ENCODE measurements at places on chromosomes 2 and 18.

DNA sequence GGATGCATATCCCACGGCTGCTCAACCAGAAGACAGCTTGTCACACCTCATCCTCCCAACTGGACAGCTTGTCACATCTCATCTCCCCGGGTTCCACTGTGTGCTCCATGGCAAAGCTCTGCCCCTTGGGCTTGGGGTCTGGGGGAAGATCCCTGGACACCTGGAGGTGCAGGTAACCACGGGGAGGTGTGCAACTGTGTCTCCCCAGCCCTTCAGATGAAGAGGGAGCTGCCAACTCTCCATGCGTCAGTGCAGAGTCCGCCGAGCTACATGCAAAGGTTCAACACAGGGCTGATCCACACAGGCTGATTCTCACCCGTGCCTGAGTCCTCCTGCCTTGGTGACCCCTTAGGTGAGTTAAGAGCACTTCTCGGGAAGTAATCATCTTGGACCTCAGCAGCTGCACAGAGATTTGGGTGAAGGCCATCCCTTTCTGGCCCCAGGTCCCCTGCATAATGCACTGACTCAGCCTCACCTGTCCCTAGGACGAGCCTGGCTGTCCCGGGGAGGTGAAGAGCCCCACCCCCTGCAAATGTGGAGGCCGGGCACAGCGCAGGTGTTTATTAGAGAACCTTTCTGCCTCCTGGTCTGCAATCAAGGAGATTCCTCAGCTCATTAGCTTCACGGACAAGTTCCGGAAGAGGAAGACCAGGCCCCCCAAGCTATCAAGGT is 157.9 kb downstream of the PXDN start:
- no peak for DNase-seq

- peak; percentile 11 for DNase-seq
Measured at GRCh38 chr2:109129356-109129920, 433 bp downstream of the SH3RF3 start.

- DNase-seq = no peak
Measured at GRCh38 chr2:195561116-195561921, 95.7 kb upstream of the SLC39A10 start.

DNA sequence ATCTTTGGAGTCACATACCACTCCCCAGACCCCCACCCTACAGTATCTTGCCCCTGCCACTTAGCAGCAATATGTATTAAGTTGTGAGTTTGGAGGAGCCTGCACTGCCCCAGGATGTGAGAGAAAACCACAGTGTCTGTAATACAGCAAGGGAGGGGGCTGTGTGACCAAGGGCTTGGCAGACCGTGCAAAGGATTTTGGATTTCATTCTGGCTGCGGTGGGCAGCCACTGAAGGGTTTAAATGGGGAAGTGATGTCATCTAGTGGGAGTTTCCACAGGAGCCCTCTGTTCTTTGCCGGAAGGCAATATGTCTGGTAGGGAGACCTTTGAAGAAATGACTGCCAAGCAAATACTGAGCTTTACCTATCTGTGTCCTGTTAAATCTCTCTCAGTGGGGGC is 202.4 kb downstream of the FHOD3 start:
- no peak for DNase-seq

- no peak for DNase-seq
Measured at GRCh38 chr2:241659150-241659739, 21.8 kb downstream of the ATG4B start.

DNA sequence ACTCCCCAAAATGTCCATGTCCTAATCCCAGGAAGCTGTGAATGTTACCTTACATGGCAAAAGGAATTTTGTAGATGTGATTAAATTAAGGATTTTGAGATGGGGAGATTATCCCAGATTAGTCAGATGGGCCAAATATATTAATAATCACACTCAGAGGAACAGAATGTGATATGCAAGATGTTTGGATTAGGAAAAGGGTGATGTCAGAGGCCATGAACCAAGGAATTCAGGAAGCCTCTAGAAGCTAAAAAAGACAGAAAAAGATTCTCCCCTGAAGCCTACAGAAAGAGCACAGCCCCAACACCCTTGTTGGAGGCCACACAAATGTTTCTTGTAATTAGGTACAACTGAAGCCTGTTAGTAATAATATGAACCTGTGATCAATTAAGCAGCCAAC is 13.1 kb downstream of the TMEM131 start:
- no peak for DNase-seq

DNA sequence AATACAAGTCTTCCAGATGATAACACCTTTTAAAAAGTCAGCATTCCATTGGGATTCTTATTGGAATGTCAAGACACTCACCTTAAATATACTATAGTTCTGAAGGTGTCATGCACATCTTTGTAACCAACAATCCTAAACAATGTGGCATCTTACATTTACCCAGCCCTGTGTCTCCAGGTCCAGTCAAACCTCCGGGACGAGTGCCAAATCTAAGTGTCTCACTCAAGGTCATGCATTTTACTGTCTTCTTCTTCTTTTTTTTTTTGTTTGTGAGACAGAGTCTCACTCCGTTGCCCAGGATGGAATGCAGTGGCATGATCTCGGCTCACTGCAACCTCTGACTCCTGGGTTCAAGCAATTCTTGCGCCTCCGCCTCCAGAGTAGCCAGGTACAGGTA is 206.9 kb upstream of the FAM98A start:
- no peak for DNase-seq
